Activated naive CD4-positive, alpha-beta T cell (primary cell): ENCODE measurements at places on chromosomes 16 and 17.

GRCh38 chr16:26992666-26993349 lies 73.9 kb upstream of the C16orf82 start:
- DNase-seq, result no peak

DNA sequence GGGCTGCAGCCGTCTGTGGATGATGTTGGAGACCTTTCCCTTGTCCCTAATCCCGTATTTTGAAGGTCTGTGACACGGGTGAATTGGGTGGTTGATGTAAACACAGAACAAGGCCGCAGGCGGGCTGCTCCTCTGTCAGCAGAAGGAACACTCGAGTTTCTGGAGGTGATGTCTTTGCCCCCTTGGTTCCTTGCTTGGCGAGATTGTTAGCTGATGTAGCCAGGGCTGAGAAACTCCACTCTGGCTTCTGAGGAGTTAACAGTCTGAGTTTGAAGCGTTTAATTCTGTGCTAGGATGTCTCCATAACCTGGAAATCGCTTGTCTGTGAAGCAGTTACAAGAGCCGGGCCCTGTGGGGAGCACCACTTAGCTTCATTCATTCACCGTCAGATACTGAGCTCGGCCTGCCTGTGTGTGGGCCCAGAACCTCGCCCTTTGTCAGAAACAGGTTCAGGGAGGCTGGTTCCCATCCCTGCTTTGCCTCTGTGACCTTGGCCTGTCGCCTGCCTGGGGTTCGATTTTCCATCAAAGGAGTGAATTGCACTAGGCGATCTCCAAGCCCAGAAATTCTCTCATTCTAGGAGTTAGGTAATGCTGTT lies 1.3 kb downstream of the MAPK8IP3 start:
- no peak for DNase-seq

GRCh38 chr17:40558890-40559563 lies 6.2 kb downstream of the CCR7 start:
- DNase-seq, result no peak

- no peak for DNase-seq
Measured at GRCh38 chr16:46673320-46674013, 15.5 kb downstream of the VPS35 start.

GRCh38 chr17:76139801-76140660 lies 1.0 kb downstream of the FOXJ1 start:
- DNase-seq, result no peak

GRCh38 chr17:70073310-70073709 lies 1.7 kb upstream of the KCNJ16 start:
- DNase-seq, result no peak

- no peak for DNase-seq
Measured at GRCh38 chr17:50168319-50168718, 2.5 kb downstream of the SGCA start.

GRCh38 chr17:18950944-18951905 lies 740 bp upstream of the SLC5A10 start:
- DNase-seq, result no peak

- DNase-seq, result no peak
Measured at GRCh38 chr16:76824221-76824620, 366.8 kb upstream of the MON1B start.

- DNase-seq, result no peak
Measured at GRCh38 chr17:12402963-12403622, 262.6 kb upstream of the MYOCD start.

- DNase-seq, result no peak
Measured at GRCh38 chr17:52106638-52107261, 51.8 kb downstream of the CA10 start.

GRCh38 chr16:88035292-88035691 lies 84.1 kb downstream of the BANP start:
- DNase-seq, result no peak

DNA sequence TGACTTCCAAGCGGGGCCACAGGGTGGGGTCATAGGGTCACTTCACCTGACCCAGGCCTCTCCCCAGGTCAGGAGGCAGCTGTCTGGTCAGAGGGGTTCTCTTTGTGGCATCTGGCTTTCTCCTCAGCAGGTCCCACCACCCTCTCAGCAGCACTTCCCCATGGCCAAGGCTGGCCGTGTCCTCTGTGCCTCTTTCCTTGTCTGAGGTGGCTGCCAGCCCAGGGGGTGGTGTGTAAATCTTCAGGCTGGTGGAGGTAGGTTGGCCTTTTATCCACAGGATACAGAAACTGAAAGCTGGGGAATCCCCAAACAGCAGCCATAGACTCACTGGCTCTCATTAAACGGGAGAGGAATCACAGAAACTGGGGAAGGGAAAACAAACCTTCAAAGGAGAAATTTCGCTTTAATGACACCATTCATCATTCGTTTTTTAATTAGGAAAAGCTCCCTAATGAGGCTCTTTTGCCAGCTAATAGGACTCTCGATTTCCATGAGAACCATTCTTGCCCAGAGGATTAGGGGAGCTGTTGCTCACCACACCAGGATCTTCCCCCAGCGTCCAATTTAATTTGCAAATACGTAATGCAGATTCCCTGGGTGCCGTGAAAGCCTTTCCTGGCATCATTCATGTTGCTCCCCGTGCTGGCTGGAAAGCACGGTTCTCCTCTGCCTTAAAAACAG lies 18.0 kb downstream of the C17orf75 start:
- DNase-seq, result no peak

GRCh38 chr16:2519711-2520080 lies 475 bp upstream of the AMDHD2 start:
- no peak for DNase-seq

GRCh38 chr17:74177018-74177450 lies 26.4 kb upstream of the RPL38 start:
- DNase-seq, result no peak

DNA sequence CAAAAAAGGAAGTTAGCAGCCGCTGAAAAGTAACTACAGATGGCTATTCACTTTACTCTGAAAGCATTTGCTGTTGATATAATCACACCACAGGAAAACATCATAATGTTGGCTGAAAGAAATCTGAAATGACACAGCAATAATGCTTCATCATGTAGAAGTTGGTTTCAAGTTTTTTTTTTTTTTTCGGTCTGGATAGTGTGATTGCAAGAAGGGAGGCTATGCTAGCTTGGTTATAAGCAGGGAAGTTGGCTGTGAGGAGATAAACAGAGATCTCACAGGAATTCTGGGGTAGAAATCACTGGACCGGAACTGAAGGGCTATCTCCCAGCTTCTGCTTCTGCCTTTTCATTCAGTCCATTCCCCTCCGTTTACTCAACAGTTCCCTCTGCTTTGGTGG lies 57.9 kb downstream of the MYO1D start:
- no peak for DNase-seq
